ENCODE measurements at places on chromosomes 1 and 21.

- no peak for DNase-seq
Measured at GRCh38 chr1:161985301-161985822, 38.3 kb downstream of the OLFML2B start.

GRCh38 chr1:53292690-53293089 is 35.2 kb downstream of the LRP8 start:
- no peak for DNase-seq

GRCh38 chr1:205317311-205317917 is 4.1 kb downstream of the NUAK2 start:
- DNase-seq, result no peak

DNA sequence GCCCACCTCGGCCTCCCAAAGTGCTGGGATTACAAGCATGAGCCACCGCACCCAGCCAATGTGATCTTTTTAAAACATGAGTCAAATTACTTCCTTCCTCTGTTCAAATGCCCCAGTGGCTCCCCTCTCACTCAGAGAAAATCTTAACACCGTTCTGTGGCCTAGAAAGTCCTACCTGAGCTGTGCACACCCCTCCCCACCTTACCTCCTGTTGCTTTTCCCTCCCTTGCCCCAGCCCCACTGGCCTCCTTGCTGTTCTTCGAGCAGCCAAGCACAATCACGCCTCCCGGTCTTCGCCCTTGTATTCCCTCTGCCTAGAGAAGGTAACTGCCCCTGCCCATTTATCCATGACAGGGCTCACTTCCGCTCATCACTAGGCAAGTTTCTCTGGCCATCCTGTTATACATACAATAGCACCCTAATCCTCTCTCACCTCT is 62.6 kb upstream of the RPL11 start:
- DNase-seq, result no peak

DNA sequence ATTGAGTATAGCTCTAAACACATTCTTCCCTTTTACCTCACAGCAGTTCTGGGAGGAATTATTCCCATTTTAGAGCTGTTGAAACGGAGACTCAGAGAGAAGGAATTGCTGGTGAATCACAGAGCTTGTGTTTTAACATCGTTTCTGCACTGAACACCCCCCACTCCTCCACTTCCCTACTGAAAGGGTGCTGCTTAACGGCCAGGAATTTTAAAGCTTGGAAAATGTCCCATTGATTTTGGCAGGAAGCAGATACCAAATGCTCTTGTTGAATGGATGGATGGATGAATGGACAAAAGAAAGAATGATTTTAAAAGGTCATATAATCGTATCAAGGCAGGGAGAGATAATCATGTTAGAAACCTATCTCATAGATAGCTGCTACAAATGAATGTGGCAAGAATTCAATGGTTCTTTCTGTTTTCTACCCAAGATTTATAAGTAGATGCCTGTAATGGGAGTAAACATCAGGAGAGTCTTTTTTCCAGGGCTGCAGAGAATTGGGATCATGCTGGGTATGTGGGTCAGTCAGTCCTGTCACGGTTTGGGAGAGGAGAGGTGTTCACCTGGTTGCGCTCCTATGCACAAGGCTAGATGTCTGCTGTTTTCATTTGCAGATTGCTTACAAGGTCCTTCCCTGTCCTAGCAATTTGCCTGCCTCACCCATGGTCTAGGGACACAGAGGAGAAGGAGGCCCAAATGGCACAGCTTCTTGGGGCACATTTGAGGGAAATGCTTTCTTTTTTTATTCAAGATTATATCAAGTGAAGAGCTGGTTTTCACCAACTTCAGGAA is 19.0 kb downstream of the FAM163A start:
- no peak for DNase-seq
